ENCODE measurements at places on chromosomes 3 and 15.

DNA sequence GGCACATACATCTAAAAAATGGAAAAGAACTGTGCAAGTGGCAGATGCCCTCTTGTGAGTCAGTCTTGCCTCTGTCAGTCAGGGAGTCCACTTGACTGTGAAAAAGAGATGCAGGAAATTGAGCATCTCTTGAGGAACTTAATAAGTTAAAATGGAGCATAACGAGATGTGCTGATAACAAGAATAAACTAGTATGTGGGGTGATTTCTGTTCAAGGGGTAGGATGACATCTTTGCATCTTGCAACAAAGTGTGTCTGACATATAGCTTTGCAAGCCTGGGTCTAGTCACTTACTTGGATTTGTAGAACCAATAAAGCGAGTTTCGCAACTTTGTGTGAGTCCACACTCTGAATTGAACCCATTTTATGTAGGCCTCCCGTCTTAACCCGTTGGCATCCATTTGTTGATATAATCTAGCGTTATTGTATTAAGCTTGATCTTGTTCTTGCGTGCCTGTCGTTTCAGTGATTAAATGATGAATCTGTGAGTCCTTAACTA, 2.2 kb downstream of the USP3 start:
- no peak for DNase-seq

GRCh38 chr15:41648770-41649169, 11.4 kb upstream of the MGA start:
- DNase-seq = no peak

DNA sequence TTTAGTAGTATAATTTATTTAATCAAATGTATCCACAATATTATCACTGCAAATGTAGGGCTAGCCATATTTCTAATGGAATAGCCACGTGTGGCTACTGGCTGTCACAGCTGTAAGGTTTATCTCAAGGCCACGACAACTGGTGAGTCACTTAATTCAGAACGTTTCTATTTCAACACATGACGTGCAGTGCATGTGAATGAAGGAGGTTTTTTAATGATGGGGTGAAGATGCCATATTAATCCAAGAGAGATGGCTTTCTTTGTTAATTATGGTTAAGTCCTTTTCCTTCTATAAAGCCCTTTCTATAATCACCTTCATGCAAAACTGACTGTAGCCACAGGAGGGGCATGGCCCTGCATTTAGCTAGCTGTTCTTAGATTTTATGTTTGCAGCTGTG, 212.0 kb downstream of the FEZF2 start:
- no peak for DNase-seq

GRCh38 chr3:156705761-156706616, 31.6 kb downstream of the TIPARP start:
- no peak for DNase-seq

DNA sequence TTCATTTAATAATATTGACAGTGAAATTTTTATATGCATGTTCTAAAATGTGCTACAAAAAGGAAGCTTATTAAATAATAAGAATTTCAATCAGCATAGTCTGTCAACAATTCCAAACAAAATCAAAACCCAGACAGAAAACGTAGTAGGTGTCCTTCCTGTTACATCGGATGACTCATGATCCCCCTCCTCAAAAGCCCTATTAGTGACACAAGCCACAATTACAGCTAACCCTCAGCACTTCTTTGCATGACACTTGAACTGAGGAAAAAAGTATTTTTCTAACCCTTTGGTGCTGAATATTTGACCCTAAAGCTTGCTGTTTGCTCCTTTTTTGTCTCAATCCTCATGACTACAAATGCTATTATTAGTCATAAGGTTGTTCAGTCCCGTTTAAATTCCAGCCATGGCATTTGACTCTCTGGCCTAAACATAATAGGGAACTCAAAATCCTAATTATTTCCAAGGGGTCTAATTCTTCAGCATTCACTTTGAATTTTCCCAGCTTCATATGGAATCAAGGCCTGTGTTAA, 78.1 kb downstream of the COL8A1 start:
- DNase-seq = no peak

- no peak for DNase-seq
Measured at GRCh38 chr3:196777836-196778235, 38.2 kb downstream of the PAK2 start.

DNA sequence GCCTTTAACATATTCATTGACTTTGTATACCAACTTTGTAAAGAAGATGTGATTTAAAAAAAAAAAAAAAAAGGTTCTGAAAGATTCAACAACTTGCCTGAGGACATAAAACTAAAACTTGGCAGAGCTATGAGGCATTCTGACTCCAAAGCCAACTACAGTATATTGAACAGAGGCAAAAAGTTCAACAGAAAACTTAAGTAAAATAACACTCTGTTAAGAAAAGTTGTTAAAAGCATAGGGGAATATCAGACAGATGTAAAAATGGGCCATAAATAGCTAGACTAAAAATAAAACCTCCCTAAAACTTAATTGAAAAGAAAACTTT, 23.4 kb downstream of the GOLIM4 start:
- DNase-seq = no peak

- no peak for DNase-seq
Measured at GRCh38 chr3:135041601-135042000, 246.5 kb downstream of the EPHB1 start.

DNA sequence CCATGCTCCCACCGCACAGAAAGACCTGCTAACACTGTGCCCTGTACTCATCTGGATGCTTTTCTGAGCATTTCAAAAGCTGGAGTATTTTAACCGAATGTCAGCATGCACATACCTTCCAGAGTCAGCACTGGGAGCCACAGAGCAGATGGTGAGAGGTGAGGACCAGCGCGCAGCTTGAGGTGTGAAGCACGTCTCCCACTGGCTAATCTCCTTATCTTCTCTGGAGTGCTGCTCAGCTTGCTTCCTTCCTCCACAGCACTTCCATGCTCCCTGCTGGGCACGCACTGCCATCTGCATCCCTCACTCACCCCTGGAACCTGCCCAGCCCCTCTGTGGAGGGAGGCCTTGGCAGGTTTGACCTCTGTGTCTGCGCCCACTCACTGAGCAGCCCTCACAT, at the start of gene GNB5:
GNB5 (minus strand) TSS at position 186 of the 400 bp plus-strand sequence. CDS start 6,716 bp downstream, outside the sequence.
- DNase-seq = no peak

GRCh38 chr3:53581671-53582070, 87.3 kb downstream of the CACNA1D start:
- DNase-seq = no peak

DNA sequence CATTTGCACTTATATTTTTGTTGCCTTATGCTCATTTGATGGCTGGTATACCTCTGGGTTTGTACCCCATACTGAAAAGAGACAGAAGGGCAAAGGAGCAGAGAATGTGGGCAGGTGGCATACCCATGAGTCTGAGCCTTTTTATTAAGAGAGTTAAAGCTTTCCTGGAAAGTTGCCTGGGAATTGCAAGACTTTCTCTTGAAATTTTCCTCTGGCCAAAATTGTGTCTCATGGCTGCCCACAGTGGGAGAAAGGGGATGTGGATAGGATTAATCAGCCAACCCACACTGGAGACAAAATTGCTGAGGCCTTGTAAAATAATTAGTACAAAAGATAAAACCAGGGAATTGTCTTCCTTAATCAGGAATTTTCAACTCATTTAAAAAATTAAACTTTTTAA, 8.2 kb upstream of the NMD3 start:
- no peak for DNase-seq

Measured in NCI-H748 treated with DMSO at 0.1 percent for 48 hours (cell line).